ENCODE measurements at places on chromosomes 4 and X.

- no peak for DNase-seq
These were observed 47.8 kb downstream of the BEX3 start for GRCh38 chrX:103423955-103424638.

DNA sequence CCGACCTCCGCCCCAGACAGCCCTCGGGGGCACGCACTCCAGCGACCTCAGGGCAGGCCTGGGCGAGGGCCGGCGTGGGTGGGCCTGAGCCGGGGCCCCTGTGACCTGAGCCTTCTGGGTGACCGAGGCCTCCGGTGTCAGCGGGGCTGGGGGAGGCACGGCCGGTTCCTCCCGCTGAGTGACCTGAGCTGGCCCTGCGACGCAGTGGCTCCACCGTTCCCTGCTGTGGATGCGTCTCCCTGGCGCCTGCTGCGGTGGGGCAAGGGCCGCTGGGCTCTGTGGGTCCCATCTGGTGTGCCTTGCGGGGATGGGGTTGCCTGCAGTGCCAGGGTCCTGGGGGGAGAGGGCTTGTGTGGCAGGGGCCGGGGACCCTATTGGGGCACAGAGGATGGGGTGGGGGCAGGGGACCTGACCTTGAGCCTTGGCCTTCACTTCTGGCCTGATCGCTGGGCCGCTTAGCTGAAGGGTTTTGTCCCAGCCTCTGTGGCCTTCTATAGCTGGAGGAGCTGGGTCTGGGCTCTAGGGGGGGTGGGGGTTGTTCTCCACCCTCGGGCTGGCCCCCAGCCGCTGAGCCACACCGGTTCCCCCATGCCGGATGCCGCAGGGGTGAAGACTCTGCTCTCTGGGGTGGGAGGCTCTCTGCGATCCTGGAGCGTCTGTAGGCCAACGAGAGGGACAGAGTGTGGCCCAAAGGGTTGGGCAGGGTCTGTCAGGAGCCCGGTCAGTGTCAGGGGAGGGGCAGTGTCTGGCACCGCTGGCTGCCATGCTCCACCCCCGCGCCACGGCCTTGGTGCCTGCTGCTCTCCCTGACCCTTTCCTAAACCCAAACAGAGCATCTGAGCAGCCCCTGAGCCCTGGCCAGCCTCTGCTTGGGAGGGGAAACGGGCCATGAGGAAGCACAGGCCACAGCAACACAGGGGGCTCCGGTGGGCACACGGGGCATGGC is 2.3 kb downstream of the NAT8L start:
- DNase-seq: no peak

DNA sequence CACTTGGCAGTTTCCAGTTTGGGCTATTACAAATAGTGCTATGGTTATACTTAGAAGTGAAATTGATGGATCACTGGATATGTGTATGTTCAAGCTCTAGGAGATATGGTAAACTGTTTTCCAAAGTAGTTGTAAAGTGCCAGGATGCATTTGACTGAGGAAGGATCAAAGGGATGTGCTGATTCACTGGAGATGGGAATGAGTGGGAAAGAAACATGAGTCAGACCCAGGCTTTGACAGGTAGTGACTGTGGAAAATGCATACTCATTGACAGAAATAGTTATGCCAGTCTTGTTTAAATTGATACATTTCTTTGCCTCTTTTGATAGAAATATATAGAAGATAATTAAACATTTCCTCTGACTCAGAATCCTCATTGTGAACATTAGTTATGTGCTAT is 77.9 kb downstream of the CEP135 start:
- no peak for DNase-seq

DNA sequence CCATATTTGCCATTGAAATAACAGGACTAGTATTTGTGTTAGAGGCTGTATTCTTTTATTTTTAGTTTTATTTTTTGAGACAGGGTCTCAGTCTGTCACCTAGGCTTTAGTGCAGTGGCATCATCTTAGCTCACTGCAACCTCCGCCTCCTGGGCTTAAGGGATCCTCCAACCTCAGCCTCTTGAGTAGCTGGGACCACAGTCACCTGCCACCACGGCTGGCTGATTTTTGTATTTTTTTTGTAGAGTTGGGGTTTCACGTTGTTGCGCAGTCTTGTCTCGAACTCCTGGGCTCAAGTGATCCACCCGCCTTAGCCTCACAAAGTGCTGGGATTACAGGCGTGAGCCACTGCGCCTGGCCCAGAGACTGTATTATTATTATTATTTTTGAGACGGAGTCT is 15.3 kb downstream of the TMEM131L start:
- no peak for DNase-seq

DNA sequence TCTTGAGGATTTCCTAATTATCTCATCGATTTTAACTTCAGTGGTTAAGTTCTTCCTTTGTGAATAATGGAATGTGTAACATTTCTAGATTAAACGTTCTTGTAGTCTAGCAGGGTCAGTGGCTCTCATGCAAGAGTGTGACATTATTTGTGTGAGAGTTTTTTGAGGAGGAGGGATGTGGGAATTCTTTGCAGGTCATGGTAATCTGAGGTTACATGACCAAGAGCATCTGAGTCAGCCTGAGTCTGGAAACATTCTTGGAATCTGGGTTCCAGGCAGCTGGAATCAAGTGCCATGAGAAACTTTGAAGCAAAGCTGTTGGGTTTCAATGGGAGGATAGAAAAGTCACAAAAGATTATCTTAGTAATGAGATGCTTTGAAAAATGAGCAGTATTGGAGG is 49.5 kb downstream of the GK start:
- no peak for DNase-seq

DNA sequence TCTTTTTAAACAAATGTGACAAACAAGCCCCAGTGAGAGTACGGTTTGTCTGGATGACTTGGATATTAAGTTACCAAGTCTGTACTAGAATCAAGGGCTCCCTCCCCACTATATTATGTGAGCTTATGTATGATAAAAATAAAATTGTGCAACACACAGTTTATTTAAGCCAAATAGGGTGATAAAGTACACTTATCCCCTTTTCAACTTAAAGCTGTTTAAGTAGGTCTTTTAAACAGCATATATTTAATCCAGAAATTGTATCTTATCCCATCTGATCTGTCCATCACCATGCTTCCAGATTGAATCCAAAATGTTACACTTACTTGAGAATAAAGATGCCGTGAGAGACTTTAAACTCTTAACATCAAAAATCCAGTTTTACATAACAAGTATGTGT is 2.0 kb upstream of the KLHL34 start:
- no peak for DNase-seq

Measured in activated B cell treated with CpG ODN at 0.5 μM for 24 hours (primary cell).